ENCODE measurements at places on chromosomes 1 and 21.

DNA sequence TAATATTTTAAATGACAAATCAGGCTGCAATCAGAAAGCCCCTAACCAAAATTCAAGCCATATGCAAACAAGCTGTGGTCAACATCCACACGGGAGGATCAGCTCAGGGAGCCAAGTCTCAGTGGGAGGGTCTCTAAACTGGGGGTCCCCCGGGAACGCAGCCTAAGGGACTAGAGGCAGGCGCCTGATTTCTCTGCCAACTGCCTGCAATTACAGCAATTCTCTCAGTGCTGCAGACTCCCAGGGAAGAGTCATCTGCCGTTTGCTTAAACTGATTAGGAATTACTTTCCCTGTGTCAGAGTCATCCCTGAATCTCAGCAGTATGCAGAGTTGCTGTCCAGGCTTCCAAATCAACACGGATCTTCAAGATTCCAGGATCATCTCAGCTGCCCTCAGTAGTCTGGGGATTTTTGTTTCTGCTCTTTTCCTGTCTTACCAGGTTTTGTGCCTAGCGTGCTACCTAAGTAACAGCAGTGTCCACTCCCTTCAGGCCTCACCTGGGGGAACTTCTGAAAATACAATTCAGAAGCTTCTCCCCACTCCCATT, 247.8 kb downstream of the RRAGC start:
- no peak for DNase-seq

GRCh38 chr1:17746920-17747319, 8.2 kb upstream of the ACTL8 start:
- no peak for DNase-seq

GRCh38 chr1:153548722-153549688, at the start of gene S100A3:
Gene S100A3, minus strand, starts transcription at chr1:153549258. Its CDS starts 773 bp downstream, at chr1:153548485.
- no peak for DNase-seq

DNA sequence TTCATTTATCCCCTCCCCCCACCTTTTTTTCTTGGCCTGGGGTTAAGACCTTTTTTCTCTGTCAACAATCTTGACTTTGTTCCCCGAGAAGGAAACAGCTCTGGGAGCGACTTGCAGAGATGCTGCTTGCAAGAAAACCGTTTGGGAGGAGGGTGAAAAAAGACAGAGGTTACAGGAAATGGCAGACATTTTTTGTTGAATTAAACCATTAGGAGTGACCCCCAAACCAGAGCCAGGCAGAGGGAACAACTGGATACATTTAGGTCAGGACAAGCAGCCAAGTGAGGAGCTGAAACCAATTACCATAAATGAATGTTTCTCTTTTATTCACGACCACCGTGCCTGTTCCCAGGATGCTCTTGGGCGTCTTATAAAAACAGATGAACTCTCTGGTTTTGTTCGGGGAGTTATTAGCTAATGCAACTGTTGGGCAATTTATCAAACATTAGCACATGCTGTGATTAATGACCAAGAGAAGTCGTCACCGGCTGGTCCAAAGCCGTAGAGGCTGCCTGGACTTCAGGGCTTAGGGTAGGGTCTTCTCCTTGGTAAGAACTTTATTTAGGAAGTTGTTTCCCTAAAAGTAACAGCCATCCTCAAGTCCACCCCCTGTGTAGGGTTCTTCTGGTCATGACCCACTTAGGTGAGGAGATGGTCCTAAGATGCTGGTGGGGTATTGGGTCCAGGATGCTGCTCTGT, 141.0 kb downstream of the FOXD2 start:
- DNase-seq = no peak

DNA sequence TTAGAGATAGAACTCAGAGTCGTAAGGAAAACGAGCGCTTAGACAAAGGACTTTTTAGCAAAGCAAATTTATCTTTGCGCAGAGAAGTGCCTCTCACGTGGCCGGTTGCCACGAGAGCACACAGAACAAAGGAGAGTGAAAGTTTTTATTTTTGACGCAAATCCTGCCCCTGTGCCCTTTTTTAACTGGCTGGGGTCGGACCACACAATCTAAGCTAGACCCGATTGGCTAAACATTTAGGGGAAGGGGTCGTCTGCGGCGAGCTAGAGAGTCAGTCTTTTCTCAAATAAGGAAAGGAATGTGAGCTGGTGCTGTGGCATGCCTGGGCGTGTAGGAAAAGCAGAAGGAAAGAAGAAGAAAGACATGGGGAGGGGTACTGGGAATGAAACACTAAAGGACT, 2.4 kb downstream of the KRTAP10-2 start:
- DNase-seq = no peak

DNA sequence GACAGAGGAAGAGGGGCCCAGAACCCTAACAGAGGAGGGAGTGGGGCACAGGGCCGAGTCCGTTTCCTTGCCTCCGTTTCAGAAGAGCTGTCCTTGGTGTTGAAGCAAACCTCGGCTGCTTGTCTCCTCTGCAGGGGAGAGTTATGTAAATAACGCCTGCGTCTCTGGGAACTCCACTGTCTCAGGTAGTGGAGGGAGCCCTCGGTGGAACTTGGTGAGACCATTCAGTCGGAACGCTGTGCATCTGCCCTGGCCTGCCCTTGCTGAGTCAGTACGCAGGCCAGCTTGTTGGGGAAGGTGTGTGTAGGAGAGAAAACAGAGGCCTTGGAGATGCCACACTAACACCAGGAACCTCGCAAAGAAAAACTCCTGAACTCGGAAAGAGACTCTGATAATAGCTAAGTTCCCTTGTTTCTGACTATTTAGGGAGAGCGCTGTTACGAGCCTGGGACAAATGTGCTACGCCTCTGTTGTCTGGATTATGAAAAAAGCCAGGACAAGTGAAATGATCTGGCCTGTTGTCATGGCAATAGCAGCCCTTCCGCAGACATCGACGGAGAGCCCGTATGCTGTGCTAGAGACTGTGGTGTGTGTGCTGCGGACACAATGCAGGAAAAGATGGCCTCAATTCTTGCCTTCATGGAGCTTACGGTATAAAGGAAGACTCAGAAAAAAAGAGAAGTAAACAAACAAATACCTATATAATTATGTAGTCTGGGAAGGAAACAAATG, 94.6 kb upstream of the AKT3 start:
- DNase-seq = no peak

- DNase-seq = no peak
Measured at GRCh38 chr1:13487143-13487868, 26.5 kb downstream of the LRRC38 start.

DNA sequence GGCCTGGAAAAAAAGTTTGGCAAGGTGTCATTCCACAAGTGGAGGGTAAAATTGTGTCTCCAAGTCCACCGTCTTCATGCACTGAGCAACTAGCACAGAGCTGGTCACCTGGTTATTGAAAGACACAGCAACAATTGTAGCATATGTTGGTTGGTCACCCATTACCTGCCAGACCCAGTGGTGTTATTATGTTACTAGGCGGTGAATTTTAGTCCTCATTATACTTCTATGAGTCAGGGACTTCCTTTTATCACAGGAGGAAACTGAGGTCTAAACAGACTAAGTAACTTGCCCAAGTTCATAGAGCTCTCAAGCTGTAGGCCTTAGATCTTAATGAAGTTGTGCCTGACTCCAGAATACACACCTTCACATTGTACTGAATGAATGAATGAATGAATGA, 94.9 kb upstream of the VANGL1 start:
- DNase-seq = no peak

GRCh38 chr1:175390081-175390481, 197.5 kb upstream of the KIAA0040 start:
- DNase-seq = no peak

DNA sequence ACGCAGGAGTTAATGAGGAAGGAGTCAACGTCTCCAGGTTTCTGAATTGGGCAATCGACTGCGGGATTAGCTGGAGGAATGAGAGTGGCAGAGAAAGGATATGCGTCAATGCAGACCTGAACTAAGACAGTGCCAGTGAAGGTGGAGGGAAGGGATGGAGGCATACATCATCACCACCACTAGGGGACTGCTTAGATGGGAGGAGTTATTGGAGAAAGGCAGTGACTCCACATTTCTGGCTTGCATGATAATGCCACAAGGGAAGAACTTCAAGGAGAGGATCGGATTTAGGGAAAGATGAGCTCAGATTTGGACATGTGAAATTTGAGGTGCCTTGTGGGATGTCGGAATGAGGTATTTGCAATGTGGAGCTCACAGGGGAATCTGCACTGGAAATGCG, 17.5 kb downstream of the VASH2 start:
- DNase-seq = no peak

- DNase-seq = no peak
Measured at GRCh38 chr1:199759268-199759730, 268.2 kb upstream of the NR5A2 start.

DNA sequence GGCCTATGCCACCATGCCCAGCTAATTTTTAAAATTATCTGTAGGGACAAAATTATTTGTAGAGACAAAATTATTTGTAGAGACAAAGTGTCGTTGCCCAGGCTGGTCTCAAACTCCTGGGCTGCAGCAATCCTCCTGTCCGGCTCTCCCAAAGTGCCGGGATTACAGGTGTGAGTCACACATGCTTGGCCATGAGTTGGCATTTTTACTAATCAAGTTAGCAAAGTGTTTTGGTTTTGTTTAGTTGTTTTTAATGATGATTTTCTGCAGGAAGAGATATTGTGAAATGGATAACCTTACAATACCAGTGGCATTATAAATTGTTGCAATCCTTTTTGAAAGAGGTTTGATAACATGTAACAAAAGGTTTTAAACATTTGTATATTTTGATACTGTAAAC, 65.3 kb upstream of the MAGI3 start:
- DNase-seq = no peak

DNA sequence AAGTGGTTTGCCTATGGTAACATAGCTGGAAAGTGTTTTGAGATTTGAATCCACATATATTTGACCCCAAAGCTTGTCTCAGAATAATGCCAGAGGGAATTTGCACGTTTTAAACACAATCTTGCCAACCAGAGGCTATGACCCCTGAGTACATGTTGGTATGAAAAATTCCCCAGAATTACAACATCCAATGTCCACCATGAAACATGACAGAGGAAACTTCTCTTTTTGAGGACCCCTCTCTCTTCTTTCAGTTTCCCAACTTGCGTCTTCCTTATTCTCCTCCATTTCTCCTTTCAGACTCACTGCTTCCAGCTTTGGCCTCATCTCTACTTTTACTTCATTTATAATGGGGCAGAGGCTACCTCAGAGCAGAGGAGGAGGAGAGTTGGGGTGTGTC, 5.5 kb upstream of the KCNJ9 start:
- DNase-seq = no peak

- no peak for DNase-seq
Measured at GRCh38 chr1:115251856-115252255, 86.2 kb downstream of the NGF start.

GRCh38 chr1:193338194-193338593, 151.8 kb upstream of the B3GALT2 start:
- DNase-seq = no peak

DNA sequence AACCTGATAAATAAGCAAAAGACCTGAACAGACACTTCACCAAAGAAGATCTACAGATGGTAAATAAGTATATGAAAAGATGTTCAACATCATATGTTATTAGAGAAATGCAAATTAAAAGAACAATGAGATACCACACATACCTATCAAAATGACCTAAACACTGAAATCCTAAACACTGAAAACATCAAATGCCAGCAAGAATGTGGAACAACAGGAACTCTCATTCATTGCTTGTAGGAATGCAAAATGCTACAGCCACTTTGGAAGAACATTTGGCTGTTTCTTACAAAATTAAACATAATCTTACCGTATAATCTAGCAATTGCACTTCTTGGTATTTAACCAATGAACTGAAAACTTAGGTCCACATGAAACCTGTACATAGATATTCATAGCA, 14.9 kb upstream of the PIGK start:
- DNase-seq = no peak

GRCh38 chr1:64343823-64344190, 126.1 kb upstream of the CACHD1 start:
- DNase-seq = no peak

- DNase-seq = no peak
Measured at GRCh38 chr1:2556678-2557481, 709 bp downstream of the TNFRSF14 start.

- DNase-seq = no peak
Measured at GRCh38 chr21:35827004-35827403, 233.3 kb downstream of the SETD4 start.

DNA sequence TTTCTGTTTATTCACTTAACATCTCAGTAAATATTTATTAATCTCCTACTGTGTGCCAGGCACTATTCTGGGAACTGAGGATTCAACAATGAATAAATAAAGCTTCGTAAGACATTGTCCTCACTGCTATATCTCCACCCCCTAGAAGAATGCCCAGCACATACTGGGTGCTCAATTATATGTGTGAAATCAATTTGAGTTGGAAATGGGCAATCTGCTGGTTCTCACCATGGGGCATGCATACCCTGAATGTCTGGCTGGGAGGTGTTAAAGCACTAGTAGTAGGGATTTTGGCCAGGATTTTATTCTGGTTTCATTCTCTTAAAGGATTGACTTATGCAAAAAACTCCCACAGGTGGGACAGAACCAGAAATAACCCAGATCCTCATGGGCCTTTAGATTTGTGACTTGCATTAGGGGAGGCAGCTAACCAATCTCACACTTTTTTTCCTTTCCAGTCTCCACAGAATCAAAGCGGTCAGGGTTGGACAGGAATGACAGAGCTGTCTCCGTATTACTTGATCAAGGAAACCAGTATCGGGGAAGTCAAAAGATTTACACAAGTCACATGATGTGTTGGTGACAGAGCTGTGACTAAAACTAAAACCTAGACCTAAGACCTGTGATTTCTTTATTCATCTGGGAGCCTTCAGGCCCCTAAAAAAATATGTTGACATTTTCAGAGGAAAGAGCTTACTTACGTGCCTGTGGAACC, 12.8 kb downstream of the GFI1 start:
- DNase-seq = peak; percentile 56

- DNase-seq = no peak
Measured at GRCh38 chr1:229112832-229113548, 157.9 kb upstream of the RAB4A start.

DNA sequence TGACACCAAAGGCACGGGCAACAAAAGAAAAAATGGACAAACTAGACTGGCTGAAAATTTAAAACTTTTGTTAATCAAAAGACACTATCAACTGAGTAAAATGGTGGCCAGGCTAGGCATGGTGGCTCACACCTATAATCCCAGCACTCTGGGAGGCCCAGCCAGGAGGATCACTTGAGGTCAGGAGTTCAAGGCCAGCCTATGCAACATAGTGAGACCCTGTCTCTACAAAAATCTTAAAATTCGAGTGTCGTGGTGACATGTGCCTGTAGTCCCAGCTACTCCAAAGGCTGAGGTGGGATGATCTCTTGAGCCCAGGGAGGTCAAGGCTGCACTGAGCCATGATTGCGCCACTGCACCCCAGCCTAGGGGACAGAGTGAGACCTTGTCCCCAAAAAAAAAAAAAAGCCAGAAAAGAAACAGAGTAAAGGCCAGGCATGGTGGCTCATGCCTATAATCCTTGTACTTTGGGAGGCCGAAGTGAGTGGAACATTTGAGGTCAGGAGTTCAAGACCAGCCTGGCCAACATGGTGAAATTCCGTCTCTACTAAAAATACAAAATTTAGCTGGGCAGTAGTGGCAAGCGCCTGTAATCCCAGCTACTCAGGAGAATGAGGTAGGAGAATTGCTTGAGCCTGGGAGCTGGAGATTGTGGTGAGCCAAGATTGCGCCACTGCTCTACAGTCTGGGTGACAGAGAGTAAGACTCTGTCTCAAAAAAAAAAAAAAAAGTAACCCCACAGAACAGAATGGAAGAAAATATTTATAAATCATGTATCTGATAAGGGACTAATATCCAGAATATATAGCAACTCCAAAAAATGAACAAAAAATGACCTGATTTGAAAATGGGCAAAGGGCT, 8.0 kb downstream of the TUT4 start:
- DNase-seq = no peak

All from activated naive CD4-positive, alpha-beta T cell treated with anti-CD3 and anti-CD28 coated beads, Interleukin-2, amount 50 U/mL, for 72 hours (primary cell).